ENCODE measurements at places on chromosomes 2 and 18.

DNA sequence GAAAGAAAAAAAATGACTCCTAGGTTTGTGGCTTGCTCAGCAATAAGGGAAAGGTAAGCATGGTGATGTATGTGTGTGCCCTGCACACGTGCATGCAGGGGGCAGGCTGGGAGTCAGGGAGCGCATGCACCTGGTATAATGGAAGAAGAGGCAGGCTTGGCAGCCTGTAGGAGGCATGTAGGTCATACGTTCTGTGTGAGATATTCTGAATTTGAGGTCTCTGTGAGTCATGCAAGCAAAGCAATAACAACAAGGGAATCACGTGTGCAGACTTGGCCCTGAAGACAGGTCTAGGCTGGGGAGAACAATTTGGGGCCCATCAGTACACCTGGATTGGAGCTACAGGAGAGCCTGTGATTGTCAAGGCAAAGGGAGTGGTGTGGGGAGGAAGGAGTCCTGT lies 94.5 kb upstream of the TTC39C start:
- DNase-seq, result no peak

DNA sequence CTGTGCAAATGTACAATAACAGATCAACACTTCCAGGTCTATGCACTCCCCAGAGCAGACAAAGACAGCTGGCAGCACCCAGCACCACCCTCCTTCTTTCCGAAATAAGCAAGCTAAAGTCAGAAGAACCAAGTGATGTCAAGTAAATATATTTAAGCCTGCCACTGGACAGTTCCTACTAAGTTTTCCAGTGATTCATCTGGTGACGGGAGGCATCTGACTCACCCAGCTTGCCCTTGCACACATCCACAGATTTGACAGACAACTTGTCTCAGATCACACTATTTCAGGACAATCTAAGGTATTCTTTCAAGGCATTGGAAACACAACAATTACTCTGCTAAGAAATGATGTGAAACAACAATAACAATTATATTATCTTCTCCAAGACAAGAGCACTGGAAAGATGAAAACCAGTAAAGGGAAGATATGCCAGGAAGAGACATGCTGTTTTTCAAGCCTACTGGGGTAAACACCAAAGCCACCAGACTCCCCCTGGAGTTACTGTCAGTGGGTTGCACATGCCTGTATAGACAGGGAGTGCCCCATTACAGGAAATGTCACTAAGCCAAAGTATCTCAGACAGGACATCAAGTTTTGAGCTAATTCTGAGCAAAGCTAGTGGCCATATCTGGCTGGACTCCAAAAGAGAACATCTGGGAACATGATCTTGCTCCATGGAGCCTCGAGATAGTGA lies 287.9 kb upstream of the KLHL29 start:
- DNase-seq, result no peak

DNA sequence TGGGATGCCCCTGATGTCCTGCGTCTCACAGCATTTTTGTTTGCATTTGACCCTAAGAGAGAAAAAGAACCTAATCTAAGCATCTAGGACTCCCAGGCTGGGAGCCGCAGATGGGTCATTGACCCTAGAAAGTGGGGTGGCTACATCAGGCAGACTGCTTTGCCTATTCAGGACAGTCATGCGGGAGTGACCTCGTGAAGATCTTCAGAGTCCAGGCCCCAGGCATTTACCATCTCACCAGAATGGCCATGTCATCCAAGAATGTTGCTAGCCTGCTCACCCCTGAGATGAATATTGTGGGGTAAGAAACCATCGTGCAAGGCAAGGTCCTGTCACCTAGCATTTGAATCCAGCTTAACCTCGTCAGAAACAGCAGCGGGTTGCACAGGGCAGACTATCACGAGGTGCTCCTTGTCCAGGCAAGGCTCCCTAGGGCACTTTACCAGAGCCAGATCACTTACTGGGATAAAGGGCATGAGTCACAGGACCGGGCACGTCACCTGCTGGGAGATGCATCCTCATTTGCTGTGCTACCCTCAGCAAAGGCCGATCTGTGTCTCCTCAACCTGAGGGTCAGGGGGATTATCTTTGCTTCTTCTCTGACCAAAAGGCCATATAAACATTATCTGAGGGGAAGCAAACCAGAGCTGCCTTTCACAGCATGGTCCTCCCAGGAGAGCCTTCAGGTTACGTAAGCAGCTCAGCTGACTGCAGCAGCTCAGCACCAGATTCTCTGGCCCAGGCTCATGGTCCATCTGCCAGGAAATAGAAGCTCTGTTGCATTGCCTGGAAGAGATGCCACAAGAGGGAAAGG lies 162.3 kb downstream of the ACKR3 start:
- DNase-seq, result no peak

DNA sequence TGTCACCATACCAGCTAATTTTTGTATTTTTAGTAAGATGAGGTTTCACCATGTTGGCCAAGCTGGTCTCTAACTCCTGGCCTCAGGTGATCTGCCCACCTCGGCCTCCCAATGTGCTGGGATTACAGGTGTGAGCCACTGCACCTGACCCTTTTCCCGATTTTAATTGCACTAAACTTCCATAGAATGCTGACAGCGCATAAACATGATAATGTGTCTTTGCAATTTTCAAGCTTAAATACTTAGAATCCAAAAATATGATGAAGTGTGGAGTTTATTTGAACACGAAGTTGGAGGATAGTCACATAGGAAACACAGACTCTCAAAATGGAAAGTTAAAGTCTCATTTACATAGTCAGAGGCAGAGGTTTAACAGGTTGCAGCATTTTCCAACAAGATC lies 138.6 kb downstream of the TPO start:
- DNase-seq, result no peak

GRCh38 chr2:197108758-197109157 lies 182.3 kb upstream of the PGAP1 start:
- DNase-seq, result no peak

DNA sequence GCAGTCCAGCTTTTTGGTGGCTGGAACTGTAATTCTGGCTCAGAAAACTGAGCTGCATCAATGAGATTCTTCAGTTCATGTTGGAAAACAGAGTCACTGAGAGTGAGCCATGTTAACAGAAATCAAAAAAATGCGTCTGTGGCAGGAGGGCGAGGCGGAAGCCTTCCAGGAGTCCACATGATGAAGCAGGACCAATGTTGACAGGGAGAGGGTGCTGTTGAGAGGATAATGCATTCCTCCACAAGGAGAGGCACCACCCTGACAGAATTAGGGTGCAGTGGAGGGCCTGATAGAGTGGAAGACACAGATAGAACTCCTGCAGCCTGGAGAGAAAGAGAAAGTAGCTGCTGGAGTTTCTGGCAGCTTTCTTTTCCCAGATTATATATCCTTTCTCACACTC lies 111.5 kb downstream of the MGAT5 start:
- DNase-seq, result no peak

- DNase-seq, result no peak
Observed at GRCh38 chr18:42341423-42341822, 386.4 kb downstream of the PIK3C3 start.

GRCh38 chr2:38683766-38684165 lies 17.9 kb downstream of the GALM start:
- DNase-seq, result no peak
